ENCODE measurements at places on chromosomes 1 and 21.

DNA sequence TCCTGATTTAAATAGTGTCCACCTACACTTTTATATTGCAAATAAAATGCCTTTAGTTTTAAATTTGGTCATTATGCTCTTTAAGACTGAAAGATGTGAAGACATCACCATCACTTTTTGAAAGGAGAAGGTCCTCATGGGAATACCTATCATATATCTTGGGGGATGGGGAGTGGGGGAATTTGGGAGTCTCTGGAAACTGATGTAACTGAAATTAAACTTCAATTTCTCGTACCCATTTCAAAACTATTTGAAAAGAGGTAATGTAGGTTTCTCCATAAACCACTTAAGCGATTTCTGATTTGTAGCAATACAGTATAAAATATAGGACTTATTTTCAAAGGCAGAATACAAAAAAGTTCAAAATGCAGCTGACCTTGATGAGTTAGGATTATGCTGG is 924 bp downstream of the EXTL2 start:
- no peak for DNase-seq

DNA sequence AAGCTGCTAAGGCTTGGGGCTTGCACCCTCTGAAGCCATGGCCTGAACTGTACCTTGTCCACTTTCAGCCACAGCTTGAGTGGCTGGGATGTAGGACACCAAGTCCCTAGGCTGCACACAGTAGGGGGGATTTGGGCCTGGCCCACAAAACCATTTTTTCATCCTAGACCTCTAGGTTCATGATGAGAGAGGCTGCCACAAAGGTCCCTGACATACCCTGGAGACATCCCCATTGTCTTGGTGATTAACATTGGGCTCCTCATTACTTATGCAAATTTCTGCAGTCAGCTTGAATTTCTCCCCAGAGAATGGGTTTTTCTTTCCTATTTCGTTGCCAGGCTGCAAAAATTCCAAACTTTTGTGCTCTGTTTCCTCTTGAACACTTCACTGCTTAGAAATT is 26.3 kb upstream of the CHODL start:
- no peak for DNase-seq

DNA sequence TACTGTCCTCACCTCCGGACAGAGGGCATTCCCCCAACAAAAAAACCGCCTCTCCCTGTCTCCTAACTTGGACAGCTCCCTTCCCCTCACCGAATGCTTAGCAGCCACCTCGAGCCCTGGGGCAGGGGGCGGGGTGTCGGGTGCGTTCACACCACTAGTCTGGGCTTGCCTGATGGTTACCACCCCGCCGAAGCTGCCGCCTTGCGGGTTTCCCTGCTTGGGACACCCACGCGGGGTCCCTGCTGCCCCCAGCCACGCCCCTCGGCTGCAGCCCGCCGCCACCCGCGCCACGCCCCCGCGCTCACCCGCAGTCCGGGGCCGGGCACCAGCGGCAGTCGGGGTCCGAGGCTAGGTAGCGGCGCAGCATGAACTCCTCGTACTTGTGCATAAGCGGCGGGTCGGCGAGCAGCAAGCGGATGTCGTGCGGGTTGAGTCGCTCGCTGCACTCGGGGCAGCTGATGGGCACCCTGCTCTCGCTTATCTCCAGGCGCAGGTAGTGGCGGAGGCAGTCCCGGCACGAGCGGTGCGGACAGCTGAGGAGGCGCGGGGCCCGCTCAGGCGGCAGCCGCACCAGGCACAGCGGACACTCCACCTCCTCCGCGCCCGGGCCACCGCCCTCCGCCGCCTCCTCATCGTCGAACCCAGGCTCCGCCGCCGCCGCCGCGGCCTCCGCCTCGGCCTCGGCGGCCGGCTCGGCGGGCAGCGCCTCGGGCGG is 706 bp downstream of the RNF19B start:
- peak; percentile 72 for DNase-seq

DNA sequence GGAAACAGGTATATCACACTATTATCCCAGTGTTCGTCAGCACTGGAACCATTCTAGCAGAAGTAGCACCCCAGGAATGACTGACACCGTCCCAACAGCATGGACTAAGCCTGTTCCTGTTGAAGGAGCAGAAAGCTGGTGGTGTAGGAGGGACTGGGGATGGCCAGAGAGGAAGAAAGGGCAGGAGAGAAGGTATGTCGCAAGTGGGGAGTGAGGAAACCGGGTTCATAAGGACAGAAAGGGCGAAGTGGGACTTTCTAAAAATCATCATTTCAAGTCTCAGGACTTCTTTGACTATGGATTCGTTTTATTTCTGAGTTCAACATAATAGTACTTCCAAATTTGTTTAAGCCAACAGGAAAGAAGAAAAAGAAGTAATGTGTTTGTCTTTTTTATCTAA is 19.7 kb upstream of the MX1 start:
- DNase-seq = no peak

- peak; percentile 97 for DNase-seq
Measured at GRCh38 chr1:43853161-43853921, 80.3 kb upstream of the ARTN start.
